ENCODE measurements at places on chromosomes 3 and 15.

DNA sequence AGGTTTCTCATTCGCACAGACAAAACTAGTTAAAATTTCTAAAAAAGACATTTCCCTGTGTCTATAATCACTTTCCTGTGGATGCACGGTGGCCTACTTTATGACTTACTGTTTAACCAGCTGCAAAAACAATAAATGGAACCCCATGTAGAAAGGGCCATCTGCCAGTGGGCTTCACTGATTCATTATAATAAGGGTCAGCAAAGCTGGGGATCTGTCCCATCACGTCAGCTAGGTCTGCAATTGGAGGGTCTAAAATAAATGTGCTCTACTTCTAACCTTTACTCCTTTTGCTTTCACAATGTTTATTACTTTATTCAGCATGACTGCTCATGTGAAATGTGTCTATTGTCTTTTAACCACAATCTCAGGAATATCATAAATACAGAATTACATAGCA, 43.1 kb upstream of the NMD3 start:
- DNase-seq, result no peak

- DNase-seq, result no peak
These were observed 475.6 kb downstream of the FOXP1 start for GRCh38 chr3:71107926-71108325.

DNA sequence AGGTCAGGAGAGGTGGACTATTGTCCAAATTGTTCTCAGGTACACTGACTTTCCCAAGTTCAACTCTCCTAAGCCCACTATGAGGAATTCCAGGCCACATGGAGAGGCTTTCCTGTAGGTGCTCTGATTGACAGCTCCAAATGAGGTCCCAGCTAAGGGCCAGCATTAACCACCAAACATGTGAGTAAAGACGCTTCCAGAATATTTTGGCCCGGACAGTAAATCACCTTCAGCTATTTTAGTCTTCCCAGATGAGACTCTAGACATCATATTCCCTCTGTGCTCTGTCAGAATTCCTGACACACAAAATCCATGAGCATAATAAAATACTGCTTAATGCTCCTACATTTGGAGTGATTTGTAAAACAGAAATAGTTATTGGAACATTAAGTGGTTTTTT, 135.5 kb downstream of the TGFBR2 start:
- DNase-seq, result no peak

DNA sequence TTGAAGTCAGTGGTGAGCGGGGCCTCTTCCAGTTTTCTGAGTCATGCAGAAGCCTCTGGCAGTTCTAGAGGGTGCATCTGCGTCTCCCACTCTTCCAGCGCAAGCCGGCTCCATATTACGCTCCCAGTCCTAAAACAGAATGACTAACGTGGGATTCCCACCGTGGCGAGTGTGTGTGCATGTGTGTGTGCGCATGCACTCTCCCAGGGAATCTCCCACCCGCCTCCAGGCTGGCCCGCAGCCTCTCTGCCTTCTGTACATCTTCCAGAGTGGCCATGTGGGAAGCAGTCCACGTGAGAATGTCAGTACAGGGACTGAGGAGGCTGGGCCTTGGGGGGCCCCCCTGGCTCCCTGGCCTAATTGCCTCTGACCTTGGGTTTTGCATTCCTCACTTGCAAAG, 87.7 kb downstream of the LSM3 start:
- no peak for DNase-seq

DNA sequence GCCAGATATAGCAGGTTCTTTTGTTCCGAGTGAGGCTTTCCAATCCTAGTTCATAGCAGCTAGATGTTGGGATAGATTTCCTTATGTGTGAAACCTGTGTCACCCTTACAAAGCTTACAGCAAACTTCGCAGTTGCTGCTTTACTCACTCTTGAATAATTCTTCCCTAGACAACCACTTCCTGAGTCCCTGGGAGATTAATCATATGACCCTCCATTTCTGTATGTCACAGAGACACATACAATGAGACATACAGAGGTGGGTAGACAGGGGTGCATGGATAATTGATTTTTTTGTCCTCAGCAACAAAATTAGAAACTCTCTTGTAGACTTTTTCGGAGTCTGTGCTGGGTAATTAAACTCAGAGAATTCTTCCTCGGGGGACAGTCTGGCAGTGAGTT, 163.2 kb downstream of the NSUN3 start:
- DNase-seq, result no peak

- no peak for DNase-seq
These were observed 804 bp upstream of the BRPF1 start for GRCh38 chr3:9730657-9731205.

- no peak for DNase-seq
These were observed 184.2 kb upstream of the PDZRN3 start for GRCh38 chr3:73808862-73809509.

GRCh38 chr3:32321095-32321790, 70.4 kb upstream of the CMTM7 start:
- DNase-seq, result no peak

DNA sequence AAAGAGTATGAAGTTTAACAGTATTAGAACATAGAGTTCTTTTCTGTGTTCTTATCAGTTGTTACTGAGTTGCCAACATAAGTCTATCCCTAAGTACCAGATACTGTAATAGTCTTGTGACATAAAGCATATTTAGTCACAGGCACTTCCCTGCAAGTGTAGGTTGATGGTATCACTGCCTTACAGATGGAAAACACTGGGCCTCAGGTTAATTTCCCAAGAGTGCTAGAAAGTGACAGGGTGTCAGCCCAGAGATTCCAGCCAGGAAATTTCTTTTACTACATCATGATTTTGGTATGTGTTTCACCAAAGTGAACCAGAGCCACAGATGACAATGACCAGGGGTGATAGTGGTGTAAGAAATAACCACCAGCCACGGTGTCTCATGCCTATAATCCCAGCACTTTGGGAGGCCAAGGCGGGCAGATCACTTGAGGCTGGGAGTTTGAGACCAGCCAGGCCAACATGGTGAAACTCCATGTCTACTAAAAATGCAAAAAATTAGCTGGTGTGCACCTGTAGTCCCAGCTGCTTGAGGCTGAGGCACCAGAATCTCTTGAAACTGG, 3.2 kb downstream of the EIF1B start:
- DNase-seq, result no peak

- DNase-seq, result no peak
These were observed 90.0 kb upstream of the ICE2 start for GRCh38 chr15:60568914-60569391.

DNA sequence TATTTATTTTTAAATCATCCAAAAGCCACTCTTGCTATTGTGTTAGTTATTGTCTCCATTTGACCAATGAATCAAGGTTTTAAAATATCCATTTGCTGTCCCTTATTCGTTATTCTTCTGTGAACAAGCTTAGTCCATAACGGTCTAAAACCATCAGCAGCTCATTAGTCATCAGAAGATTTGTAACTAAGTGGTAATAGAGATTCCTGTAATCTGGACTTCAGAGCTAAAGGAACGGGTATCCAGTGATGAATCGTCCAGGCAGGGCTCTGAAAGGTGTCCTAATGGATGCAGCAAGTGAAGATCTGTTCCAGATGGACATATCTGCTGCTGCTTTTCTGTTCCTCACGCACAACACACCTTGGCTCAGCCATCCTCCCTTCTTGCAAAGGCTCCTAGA, 362.7 kb upstream of the CFAP20DC start:
- DNase-seq, result no peak

GRCh38 chr3:126353694-126354321, 3.4 kb downstream of the KLF15 start:
- no peak for DNase-seq

DNA sequence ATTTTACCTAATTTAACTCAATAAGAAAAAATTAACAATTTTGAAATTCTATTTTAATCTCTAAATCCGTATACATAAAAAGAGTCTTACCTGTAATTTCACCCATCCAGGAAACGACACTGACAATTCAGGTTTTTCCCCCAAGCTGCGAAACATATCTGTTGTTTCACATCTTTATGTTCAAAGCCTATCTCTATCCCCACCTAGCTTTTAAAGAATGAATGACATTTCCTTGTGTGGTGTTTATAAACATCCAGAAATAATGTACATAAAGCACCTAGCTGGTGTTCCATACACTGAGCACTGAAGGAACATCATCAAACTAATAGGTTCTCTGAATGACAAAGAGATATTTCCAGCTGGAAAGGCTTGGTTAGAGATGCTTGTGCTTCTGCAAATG, 867.8 kb downstream of the SQOR start:
- no peak for DNase-seq

GRCh38 chr3:114299421-114299820, 5.6 kb downstream of the TIGIT start:
- DNase-seq, result no peak

GRCh38 chr3:162171970-162172369, 675.4 kb downstream of the OTOL1 start:
- no peak for DNase-seq

DNA sequence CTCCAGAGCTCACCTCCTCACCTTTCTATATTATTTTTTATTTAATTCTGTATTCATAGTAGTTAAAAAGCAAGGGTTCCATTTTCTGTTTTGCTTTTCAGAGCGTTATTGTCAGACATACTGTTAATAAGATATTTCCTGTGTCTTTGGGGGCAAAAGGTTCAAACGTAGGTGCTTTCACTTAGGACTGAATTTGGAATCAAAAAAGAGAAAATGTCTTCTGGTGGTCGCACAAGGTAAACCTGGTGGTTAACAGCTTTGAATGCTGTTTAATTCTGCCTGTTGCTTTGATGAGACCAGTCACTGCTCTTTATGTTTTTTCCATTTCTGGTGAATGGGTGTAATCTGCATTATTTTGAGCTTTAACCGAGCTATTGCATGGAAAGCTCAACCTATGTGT, 212.5 kb downstream of the TCF12 start:
- no peak for DNase-seq

DNA sequence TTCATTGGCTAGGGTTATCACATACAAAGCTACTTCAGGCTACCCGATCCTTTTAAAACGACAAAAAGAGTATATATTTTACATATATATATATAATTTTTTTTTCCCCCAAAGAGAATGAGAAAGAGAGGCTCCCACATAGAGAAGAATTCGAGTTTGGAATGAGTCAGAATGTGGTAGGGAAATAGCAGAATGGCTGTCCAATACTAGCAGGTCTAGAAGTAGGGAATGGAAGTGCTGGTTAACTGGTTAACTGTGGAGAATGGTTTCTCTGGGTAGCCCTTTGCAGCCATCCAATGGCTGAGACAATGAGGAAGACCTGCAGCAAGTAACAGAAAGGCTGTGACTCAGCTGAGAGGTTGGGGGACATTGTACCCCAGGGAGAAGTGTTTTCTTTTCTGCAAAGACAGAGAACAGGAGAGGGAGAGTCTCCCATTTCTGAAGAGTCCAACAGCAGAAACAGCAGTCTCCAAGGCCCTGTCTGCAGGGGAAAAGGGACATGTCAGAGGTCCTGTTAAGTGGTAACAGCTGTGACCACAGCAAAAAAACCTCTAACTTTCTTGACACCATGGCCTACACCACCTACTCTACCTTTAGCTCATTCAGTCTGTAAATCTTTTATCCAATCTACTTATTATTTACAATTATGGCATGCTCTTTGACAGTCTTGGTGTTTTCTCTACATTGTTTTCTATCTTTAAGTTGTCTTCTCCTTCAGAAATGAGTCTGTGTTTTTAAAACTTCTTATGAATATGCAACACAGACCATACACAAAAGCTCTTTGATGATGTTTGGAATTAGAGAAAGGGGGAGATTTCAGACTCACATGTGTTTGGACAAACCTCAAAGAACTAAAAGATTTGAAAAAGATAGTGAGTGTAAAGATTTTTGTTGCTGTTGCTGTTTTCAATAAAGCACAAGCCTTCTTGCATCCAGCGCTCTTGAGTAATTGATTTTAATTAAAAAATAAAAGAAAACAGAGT, 116.1 kb upstream of the SLC7A14 start:
- DNase-seq, result no peak

DNA sequence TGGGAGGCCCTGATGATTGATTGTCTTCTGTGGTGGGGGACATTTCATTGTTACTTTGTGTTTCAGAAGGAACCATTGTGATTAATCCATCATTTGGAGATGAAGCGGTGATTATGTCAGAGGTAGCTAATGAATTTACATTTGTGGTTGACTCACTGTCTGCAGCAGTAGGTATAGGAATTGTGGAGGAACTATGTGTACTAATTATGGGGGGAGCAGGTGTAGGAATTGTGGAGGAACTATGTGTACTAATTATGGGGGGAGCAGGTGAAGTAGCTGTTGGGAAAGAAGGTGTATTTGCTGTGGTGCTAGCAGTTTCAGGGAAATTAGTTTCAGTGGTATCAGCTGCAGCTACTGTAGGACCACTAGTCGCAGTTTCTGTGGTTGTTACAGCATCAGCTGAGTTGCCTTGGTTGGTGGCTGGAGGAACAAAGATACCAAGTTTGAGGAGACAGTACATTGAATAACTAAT, 6.9 kb downstream of the MUC13 start:
- no peak for DNase-seq

- no peak for DNase-seq
These were observed 33.0 kb downstream of the HSPBAP1 start for GRCh38 chr3:122760453-122761271.

DNA sequence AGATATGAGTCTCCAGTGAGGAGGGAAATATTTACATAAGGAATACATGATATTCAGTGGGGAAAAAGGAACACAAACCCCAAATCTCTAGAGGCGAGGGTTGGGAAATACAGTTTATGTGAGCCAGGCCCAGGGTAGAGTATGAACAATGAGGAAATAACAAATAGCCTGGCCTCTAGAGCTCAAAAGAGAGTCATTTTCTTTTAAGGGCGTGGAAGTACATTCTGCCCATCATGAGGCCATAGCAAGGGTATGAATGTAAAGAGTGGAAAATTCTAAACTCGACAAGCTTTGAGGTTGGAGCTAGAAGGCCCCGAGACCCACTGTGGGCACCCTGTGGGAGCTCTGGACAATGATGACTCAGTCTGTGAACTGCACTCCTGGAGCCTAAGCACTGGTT, 27.8 kb upstream of the IGF2BP2 start:
- no peak for DNase-seq

GRCh38 chr15:75161917-75162414, 39.7 kb upstream of the C15orf39 start:
- no peak for DNase-seq

DNA sequence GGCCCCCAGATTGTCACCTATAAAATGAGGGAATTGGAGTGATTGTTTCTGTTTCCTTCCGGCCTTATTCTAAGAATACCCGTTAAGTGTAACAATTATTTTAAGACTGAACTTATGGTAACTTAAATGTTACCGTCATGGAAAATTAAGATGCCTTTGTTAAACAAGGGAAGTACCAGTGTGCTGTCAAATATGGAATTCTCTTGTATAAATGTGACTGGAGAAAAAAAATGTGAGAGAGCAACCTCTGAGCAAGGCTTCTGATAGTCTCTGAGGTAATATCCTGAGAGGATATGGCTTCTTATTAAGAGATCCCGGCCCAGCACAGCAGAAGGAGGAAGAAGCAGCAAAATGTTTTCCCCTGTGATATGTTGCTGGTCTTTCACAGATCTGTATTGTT, 480.7 kb upstream of the ADAMTS9 start:
- DNase-seq, result no peak

Data from HS-27A (cell line).